ENCODE measurements at places on chromosomes 16 and 17.

- DNase-seq: no peak
These were observed 20.8 kb downstream of the ACTG1 start for GRCh38 chr17:81491761-81492160.

DNA sequence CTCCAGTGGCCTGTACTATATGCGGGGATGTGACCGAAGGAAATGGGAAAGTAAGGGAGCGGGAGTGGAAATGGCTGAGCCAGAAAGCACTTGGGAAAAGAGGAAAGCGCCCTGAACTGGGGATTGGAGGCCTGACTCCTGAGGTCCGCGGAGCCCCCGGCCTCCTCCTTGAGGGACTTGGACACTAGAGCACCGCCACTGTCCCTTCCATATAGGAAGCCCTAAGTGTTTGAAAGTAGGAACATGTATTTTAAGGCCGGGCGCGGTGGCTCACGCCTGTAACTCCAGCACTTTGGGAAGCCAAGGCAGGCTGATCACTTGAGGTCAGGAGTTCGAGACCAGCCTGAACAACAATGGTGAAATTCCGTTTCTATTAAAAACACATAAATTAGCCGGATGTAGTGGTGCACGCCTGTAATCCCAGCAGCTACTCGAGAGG lies 530 bp upstream of the ZDHHC7 start:
- no peak for DNase-seq

DNA sequence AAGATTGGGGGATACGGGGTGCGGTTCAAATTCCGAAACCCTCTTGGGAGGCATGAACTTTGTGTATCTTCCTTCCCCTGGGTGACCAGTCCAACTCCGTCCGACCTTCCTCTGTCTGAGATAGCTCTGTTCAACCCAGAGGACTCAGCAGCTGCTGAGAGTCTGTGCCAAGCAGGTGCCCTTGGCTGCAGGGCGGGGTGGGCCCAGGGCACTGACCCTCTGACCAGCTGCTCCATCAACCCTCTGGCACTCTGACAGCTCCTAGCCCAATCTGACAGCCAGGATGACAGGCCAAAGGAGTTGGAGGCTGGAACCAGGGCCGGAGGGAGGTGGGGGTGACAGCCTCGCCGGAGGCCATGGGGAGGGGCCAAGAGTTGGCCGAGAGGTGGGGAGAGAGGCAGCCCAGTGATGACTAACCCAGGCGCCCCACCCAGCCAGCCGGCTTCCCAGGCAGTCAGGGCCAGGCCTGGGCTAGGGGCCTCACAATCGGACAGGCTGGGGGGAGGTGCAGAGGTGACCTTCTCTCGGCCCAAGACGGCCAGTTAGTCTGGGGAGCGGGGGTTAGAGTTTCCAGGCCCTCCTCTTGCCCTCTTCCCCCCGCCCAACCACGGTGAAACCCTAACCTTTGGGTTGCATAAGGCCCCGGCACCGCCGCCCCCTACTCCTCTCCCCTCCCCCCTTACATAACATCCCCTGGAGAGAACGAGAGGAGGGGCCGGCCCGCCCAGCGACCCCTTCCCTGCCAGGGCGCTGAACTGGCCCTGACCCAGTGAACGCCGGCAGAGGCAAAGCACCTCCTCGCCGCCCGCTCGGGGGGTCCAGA lies 5.0 kb upstream of the TLCD2 start:
- DNase-seq: peak; percentile 51

- DNase-seq: peak; percentile 28
These were observed at the start of gene CCL5 for GRCh38 chr17:35879773-35880654. TSS of gene CCL5 (minus strand) at chr17:35880360.

- no peak for DNase-seq
These were observed 37.8 kb downstream of the BCO1 start for GRCh38 chr16:81276323-81276722.

DNA sequence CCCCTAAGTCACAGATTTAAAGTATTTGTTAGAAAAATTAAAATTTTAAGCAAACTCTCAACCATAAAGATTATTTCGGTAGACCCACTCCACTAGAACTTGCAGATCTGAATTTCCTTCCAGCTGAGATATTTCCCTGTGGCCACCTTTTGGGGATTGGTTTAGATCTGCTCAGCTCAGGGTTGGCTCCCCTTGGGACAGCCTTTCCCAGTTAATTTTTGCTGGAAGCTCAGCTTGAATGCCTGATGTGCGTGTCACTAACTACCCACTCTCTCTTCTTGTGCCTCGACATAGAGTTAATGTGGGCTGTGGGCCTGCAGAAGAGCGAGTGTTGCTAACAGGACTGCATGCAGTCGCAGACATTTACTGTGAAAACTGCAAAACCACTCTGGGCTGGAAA lies 57.6 kb downstream of the YPEL2 start:
- no peak for DNase-seq

GRCh38 chr17:77496831-77497577 lies 356.2 kb downstream of the SEC14L1 start:
- DNase-seq: no peak

- DNase-seq: no peak
These were observed 32.3 kb downstream of the B9D1 start for GRCh38 chr17:19330271-19330670.

GRCh38 chr17:29959658-29960337 lies 18.4 kb downstream of the EFCAB5 start:
- DNase-seq: no peak

DNA sequence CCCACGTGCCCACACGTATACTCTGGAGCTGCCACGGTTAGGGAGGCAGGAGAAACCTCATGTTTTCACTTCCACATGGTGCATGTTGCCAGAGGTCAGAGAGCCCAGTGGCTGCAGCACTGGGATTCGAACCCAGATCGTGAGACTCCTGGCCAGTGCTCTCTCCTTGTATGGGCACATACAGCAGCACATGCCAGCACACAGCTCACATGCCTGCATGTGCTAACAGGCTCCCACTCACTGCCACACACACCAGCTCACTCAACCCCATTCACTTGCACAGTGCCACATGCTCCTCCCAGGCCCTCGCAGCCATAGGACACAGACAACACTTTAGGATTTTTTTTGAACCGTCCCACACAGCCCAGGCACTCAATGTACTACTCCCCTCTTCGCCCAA lies 49.5 kb upstream of the MRPS23 start:
- DNase-seq: no peak

GRCh38 chr16:5736209-5736930 lies 638.8 kb upstream of the EEF2KMT start:
- DNase-seq: no peak

DNA sequence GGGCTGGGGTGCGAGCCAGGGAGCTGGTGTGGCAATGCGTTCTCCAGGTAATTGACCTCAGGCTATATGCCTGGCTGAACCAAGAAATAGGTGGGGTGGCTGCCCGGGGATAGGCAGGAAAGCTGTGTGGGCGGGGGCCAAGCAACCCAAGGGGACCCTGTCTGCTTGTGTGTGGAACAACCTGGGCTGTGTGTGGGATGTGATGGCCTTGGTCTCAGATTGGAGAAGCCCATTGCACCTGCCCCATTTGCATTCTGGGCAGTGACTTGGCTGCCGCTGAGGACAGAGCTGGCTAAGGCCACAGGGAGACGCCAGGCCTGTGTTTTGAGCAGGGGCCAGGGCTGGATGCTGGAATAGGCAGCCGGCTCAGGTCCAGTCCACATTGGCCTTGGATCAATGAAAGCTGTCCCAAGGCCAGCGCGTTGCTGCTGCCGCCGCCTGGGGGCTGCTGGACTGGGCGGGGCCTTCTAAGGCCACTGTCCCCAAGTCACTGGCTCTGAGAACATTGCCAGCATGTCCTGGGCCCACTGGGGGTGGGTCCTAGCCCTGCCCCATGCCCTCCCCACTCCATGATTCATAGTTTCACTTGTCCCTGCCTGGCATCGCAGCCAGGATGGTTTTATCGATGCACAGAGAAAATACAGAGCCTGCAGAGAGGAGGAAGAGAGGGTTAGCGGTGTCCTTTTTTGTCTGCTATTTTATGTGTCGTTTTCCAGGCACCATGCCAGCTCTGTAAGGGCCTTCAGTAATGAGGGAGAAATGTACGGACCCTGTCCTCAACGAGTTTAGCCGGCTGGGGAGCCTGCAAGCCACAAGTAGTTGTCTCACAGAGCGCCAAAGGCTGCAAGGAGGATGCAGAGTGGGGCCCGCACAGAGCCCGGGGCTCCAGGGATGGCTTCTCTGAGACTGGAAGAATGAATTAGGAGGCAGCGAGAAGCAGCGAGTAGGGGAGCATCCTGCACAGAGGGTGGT lies 43.9 kb downstream of the NKD1 start:
- no peak for DNase-seq

DNA sequence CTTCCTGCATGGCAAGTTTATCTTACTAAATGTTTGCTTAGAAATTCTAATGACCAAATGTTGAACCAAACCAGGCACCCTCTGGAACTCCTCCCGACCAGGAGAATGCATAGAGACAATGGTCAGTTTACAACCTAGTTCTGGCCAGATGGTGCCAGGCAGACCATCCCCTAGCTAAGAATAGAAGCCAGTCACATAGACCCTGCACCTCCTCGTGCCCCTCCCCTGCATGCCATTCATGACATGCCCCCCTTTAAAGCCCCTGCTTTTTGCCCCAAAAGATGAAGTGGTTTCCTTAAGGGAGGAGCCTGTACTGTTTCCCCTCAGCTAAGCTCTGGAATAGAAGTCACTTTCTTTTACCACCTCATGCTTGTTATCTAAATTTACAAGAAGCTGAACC lies 6.6 kb upstream of the CPHXL start:
- DNase-seq: no peak

GRCh38 chr16:80198311-80199299 lies 342.2 kb upstream of the DYNLRB2 start:
- DNase-seq: no peak

DNA sequence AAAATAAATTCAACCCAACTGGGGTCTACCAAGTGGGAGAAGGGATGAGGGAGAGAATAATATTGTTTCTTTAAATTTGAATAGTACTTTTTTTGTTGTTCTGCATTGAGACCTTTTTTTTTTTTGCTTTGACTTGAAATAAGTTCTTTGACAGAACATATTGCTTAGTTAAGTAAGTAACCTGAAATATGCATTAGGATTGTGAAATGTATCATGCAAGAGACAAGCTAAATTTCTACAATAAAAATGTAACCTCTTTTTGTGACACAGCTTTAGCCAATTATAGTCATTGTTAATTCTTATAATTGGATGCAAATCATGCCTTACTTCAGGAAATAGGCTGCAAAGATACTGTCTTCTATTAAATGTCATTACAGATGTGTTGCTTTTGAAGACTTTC lies 150.0 kb upstream of the GOT2 start:
- DNase-seq: no peak

DNA sequence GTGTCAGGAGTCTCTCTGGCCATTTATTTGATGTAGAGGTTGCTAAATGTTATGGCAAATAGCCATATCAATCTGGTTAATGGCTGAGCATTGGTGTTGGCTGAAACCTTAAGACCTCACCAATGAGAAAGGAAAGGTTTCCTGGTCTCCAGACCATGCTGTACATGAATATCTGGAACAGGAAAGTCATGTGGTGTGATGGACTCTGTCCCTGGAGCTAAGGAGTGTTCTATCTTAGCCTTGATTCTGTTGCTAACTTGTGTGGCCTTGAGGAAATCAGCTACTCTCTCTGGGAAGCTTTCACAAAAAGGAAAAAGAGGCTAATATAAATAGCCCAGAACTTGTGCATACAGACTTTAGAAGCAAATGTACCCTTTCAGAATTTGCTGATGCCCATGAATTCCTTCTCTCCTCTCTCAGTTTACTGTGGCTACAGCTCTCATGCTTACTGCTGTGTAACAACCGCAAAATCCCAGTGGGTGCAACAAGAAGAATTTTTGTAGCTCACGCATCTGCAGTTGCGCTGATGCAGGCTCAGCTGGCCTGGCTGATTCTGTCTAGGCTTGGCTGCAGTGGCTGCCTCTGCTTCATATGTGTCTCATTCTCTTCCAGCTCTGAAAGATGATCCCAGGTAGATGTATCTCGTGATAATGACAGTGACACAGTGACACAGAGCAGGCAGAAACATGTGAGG lies 287.5 kb downstream of the NPIPA8 start:
- DNase-seq: no peak

GRCh38 chr16:85842435-85842834 lies 42.9 kb downstream of the COX4I1 start:
- DNase-seq: no peak
